Activated T-cell treated with anti-CD3 and anti-CD28 coated beads, Interleukin-2, amount 50 U/mL, for 48 hours (primary cell): ENCODE measurements at places on chromosomes 7 and 10.

GRCh38 chr7:118080947-118081346 is 103.0 kb upstream of the LSM8 start:
- peak; percentile 62 for DNase-seq

- peak; percentile 28 for DNase-seq
These were observed 93.0 kb upstream of the SLC25A13 start for GRCh38 chr7:96414931-96415292.

GRCh38 chr7:124089621-124090020 is 56.8 kb upstream of the TMEM229A start:
- DNase-seq: no peak

DNA sequence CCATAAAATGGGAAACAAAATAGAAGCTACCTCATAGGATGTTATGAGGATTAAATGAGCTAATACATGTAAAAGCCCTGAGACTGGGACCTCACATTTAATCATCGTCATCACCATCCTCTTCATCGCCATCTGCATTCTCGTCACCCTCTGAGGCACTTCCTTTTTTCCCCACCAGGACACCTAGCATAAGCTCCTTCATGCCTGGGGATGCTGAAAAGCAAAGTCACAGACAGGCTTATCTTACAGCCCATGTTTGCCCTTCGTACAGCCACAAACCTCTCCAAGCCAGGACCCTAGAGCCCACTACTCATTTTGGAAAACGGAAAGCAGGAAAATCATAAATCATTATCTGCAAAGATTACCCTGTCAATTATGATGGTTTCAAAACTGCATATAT is 249.6 kb downstream of the GPAM start:
- DNase-seq: no peak

GRCh38 chr10:110723224-110723891 is 79.2 kb downstream of the RBM20 start:
- no peak for DNase-seq

GRCh38 chr10:96415891-96416554 is 57.2 kb upstream of the OPALIN start:
- no peak for DNase-seq

GRCh38 chr7:1857487-1858421 is 187.7 kb downstream of the ELFN1 start:
- no peak for DNase-seq

DNA sequence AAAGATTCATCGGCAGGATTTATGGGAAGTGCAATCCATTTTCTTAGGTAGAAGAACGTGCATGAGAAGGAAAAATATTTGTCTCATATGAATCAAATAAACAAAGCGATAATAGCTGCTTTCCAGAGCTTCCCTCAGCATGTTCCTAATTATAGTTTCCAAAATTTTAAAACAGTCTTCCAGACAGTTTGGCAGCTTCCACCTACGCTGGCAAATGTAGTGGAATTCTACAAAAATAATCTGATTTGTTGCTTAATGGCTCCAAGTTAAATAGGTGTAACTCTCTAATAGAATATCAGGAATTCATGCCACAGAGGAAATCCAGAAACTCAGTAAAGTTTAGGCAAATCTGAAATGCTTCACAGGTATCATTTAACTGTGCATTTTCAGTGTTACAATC is 23.3 kb upstream of the AGBL3 start:
- no peak for DNase-seq

DNA sequence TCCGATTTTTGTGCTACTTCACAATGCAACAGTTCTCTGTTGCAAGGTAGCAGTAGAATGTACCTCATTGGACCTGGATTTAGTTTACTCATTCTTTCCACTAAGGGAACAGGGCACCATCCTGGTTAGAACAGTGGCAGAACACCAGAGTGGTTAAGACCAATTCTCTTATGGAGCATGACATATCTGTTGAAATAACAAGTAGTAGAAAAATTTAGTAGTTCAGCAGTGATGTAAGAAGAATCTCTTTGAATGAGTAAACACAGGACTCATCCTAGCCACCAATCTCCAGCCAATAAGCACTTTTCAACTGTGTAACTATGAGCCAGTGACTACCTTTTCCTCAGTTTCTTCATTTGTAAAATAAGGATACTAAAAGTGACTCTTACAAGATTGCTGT is 2.4 kb downstream of the ANKRD22 start:
- no peak for DNase-seq

DNA sequence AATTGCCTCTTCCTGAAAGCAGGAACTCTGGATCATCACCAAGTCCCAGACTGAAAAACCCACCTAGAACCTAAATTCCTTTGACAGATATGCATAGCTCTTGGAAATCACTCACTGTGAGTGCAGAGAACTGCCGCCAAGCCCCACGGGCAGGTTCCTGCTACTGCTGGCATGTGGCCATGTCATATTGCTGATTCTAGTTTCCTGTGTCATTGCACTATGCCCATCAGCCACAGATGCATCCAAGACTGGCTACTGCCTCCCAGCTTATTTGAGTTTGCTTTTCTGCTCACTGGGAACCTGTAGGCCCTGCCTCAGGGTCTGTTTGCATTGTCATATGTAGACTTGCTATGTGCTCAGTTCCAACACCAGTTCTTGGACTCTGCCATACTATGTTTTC is 786.0 kb downstream of the GRID1 start:
- DNase-seq: no peak

DNA sequence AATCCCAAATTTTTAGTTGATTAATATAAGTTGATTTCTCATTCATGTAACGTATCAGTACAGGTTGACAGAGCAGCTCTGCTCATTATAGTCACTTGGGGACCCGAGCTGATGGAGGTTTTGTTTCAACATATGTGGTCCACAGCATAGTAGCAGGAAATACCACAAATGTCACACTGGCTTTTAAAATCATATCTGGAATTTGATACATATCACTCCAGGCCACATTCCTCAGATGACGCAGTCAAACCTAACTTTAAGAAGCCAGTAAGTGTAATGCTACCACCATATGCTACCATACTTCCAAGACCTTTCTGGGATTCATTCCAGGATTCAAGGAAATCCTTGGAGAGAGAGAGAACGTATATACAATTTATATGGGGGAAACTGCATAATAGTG is 156.3 kb downstream of the PHF14 start:
- DNase-seq: no peak

- no peak for DNase-seq
These were observed 23.6 kb downstream of the GNA12 start for GRCh38 chr7:2820508-2820934.
